ENCODE measurements at places on chromosomes 3 and 15.

DNA sequence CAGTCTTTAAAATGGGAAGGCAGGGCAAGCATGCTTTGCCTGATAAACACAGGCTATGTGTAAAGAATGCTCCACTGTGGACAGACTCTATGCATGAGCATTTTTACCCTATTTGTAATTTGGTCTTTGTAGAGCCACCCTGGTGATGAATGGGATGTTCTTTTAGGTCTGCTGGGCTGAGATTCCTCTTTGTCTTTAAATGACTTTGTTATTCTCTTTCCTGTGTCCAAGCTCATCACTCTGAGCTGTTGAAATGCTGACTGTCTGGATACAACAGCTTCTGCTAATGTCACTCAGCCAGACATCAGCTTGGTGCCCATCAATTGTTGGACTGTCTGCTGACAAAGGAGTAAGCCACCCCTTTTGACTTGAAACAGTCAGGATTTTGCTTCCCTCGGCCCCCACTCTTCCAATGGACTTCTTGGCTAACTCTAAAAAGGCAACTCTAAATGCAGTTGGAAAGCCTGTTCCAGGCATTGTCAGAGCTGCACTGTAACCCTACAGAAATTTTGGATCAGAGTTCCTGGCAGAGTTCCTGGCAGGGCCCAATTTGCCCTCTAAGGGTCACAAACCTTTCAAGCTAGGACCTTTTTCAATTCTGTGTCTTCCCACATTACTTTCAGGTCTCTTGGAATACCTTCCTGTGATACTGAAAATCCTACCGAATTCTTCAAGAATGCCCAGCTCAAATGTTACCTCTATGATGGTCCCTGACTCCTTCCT, 40.5 kb upstream of the EIF1B start:
- DNase-seq: no peak

DNA sequence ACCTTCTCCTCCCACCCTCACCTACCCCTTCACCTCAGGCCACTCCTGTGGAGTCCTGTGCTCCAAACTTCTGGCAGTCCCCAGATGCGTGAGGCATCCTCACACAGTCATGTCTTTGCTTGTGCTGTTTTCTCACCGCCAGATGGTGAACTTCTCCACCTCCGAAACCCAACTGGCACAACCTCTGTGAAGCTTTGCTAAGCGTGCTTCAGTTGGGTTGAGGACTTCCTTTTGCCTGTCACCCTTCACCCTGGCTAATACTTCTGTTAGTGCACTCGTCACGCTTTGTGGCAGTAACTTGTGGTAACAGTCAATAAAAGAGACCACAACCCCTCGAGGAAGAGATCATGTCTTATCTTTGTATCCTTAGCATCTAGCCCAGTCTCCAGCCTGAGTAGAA, 42.0 kb upstream of the SKOR1 start:
- DNase-seq: no peak

GRCh38 chr3:156611870-156612494, 57.1 kb upstream of the SSR3 start:
- no peak for DNase-seq

DNA sequence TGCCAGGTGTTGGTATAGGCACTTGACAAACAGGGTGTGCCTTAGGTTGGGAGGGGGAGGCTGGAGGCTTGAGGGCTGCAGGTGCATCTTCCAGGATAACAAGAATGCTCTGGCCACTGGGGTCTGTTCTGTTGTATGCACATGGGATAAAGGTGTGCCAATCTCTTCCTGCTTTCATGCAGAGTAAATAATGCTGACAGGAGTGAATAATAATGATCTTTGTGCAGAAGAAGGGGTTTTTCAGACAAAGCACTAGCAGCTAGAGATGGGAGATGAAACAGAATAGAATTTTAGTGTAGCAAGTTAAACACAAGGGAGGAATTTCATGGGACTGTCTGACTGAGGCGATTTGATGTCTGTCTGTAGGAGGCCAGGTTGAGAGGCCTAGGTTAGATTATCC, 1.9 kb upstream of the ROPN1 start:
- DNase-seq: no peak

GRCh38 chr15:80606511-80607071, 88.5 kb upstream of the ABHD17C start:
- DNase-seq: no peak

DNA sequence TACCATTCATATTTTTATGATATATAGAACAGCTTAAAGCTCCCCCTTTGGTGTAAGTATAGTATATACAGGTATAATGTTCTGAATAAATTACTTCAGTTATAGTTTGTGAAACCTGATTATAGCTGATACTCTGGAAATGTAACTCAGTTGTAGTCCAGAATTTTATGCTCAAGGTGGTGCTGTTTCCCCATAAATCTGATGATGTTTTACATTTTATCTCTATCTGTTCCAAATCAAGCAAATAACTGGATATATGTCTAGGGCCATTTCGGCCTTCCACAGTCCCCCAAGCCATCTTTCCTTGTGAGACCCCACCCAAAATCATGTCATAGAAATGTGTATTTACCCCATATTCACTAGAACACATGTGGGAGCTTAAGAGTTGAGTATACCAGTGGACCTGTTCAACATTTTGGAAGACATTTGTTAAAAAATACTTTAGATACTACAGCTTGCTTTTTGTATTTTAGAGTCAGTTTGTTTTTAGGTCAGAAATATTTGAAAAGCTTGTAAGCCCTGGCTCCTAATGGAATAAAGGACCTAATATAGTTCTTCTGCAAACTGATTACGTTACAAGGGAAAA, 107.1 kb downstream of the ATG7 start:
- DNase-seq: no peak

DNA sequence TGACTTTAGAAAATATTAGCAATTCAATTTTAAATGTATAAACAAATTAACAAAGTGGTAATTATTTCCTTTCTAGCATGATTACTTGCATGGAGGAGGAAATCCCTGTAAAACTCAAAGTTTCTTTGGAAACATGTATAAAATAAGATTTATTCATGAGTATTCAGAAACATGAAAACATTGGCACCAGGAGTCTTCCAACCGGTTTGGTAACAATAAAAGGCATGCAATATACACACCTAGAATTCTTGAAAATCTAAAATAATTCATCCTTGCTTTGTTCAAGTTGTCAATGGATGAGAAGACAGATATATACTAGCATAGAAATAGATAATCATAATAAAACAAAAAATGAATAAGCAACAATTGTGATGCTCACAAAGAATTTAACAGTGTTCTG, 76.4 kb downstream of the ZPLD1 start:
- DNase-seq: no peak

GRCh38 chr3:112012205-112012992, 13.7 kb downstream of the TAGLN3 start:
- DNase-seq: no peak
